ENCODE measurements at places on chromosomes 7 and 10.

DNA sequence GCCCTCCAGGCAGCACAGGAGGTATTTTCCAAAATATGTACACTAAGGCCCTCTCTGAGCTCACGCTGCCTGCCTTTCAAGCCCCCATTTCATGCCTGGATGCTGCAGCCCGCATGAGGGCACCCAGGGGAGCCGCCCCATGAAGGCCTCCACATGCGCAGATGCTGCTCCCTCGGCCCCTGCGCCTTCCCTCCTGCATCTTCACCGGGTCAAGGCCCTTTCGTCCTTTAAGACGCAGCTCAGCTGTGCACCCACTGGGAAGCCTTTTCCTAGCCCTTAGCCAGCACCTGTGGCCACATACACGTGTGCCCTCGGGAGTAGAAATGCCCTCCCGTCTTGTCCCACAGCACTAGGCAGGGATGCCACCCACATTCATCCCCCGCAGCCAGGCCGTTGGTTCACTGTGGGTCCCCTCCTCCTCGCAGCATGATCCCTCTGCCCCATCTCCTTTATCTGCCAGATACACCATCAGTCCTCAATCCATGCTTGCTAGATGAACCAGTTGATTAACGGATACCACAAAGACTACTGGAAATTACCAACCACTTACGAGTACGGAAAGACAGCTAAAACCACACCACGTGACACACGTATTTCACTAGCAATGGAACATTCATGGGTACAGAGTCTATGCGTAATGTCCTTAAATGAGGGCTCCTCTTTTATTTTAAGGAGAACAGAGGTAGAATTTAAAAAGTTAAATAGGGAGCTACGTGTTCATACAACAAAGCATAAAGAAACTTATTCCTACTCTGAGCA, 278.0 kb downstream of the TNS3 start:
- DNase-seq, result no peak

GRCh38 chr7:25970356-25970755, 181.6 kb upstream of the NFE2L3 start:
- no peak for DNase-seq

- DNase-seq, result no peak
Measured at GRCh38 chr10:117005527-117006055, 604 bp upstream of the SHTN1 start.

DNA sequence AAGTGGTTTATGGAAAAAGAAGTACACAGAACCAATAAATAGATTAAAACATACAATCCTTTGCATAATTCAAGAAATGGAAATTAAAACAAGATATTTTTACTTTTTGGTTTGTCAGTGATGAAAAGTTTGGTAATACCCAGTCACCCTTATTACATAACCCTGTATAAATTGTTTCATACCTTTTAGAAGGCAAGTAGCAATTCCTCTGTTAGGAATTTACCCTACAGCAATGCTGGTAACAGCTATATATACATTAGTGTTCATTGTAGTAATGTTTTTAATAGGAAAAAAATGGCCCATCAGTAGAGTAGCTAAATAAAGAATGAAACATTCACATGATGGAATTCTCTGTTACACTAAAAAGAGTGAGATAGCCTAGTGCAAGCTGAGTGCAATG, 42.7 kb downstream of the PTPN12 start:
- DNase-seq, result no peak

GRCh38 chr10:52542906-52543305, 228.8 kb downstream of the DKK1 start:
- no peak for DNase-seq

- DNase-seq, result no peak
Measured at GRCh38 chr7:141156407-141156806, 82.5 kb downstream of the TMEM178B start.

DNA sequence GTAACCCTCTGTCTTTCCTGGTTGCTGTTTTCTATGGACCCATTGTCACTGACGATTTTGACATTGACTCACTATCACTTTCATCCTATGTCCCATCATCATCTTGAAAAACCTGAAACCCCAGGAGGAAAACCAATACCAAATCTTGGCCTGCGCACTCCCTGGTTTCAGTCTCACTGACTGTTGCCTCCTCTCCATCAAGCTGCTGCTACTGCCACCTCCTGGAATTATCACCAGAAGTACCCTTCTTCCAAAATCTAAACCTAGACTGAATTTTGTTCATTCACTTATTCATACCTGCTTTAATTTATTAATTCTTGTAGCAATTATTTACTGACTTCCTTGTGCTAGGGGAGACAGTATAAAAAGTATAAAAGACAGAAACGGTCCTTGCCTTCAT, 44.5 kb upstream of the ACBD5 start:
- peak; percentile 71 for DNase-seq

GRCh38 chr10:61108915-61109314, 164.9 kb upstream of the RHOBTB1 start:
- no peak for DNase-seq

- DNase-seq, result no peak
Measured at GRCh38 chr10:114322344-114322743, 82.0 kb downstream of the AFAP1L2 start.

GRCh38 chr7:15308821-15309220, 253.0 kb downstream of the AGMO start:
- no peak for DNase-seq
